Dermis blood vessel endothelial cell (primary cell): ENCODE measurements at places on chromosomes 12 and 14. TPM values are rescaled to one million over a fixed set of nuclear protein-coding genes. Genes with fewer than 3 reads are reported as not detected.

TEAD4 gene
- total RNA-seq: 24.7 and 36.2 TPM in 2 replicates

DERA gene
- total RNA-seq: 62.0 and 69.4 TPM in 2 replicates

PROX2 gene
- not detected in 2 replicates for total RNA-seq

RASSF8 gene
- 84.7 and 98.0 TPM in 2 replicates for total RNA-seq

TTC7B gene
- 37.1 and 63.3 TPM in 2 replicates for total RNA-seq

NOS1 gene
- total RNA-seq: not detected in 2 replicates

OAS2 gene
- 7.5 and 8.4 TPM in 2 replicates for total RNA-seq

OVCH1 gene
- not detected in 2 replicates for total RNA-seq

NAA30 gene
- 31.7 and 34.7 TPM in 2 replicates for total RNA-seq

HOXC12 gene
- not detected in 2 replicates for total RNA-seq

TAS2R10 gene
- 0.17 and 0.37 TPM in 2 replicates for total RNA-seq

MSI1 gene
- not detected in 2 replicates for total RNA-seq

DNA sequence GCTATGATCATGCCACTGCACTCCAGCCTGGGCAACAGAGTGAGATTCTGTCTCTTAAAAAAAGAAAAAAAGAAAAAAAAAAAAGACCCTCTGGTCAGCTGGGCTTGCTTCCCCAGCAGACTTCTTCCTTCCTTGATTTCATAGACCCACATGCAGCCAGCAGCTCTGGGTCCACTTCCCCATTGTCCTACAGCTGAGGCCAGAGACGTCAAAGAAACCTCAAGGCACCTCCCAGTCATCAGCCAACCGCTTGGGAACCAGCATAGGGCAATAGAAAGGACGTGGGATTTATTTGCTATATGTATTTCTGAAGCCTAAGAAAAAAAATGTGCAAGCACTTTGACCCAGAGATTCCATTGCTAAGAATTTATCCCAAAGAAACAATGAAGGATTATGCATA lies 35.4 kb upstream of the SPPL3 start:
- DNase-seq: no peak

DNA sequence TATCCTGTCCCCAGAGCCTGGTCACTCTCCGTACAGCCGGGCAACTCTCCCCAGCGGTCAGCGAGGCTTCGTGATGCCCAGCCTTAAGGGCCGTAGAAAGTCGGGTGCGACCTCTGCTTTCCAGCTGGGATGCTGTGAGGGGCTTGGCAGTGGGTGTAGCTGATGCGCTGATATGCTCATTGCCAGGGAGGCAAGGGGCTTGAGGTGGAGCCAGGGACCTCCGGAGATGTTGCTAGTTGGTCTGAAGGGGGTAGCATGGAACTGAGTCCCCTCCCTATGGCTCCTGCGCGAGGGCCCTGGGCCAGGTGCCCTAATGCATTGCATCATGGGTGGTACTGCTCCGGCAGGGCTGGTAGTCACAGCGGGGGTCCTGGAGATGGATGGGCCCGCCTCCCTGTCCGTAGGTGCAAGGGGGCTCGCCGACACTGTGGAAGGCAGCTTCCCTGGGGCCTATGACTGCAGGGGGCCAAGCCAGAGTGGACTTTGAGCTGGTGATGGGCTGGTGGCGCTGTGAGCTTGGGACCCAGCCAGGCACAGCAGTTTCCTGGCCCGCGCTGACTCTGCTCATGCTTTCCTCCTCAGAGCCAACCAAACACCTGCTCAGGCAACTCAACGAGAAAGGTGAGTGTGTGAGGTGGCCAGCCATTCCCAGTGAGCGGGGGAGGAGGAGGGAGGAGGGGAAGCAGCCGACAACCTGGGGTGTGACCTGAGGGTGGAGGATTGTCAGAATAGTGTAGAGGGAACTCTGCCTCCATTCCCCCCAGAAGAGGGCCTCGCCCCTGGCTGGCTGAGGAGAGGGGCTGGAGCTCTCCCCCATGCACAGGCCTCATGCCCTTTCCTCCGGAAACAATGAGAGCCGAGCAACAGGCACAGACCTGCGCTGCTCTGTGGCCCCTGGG lies 32.3 kb downstream of the PLEKHG3 start:
- DNase-seq: no peak

DNA sequence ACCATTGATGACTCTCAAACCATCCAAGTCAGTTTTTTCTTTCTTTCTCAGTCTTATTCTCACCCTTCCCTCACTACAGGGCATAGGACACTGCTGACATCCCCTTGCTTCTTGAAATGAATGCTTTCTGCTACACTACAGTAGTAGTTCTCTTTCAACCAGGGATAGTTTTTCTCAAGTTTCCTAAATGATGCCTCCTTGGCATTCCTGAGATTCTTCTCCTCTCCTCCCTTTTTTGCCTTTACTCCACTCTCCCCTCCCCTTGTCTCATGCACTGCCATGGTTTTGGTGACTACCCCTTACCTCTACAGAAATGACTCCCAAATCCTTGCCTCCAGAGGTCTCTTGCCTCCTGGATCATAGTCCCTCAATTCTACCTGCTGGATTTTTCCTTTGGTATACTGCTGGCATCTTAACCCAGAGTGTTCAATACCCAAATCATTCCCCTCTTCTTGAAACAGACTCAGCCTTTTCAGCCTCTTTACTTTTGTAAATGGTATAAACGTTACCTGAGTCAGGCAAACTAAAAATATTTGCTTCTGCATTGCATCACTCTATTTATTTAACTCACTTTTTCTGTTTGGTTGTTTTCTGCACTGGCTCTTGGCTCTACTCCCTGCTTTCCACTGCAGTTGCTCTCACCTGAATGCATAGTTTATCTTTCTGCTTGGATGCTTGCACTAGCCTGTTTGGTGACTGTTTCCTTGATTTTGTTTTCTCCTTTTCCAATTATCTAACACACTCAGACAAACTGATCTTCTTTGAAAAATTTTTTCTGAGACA lies 211.6 kb upstream of the IGF1 start:
- DNase-seq: no peak

GRCh38 chr14:66092748-66093147 lies 393.4 kb upstream of the CCDC196 start:
- no peak for DNase-seq

GRCh38 chr14:75861161-75861621 lies 120.6 kb downstream of the TGFB3 start:
- no peak for DNase-seq

- no peak for DNase-seq
Observed at GRCh38 chr14:70338550-70338949, 20.9 kb downstream of the COX16 start.

DNA sequence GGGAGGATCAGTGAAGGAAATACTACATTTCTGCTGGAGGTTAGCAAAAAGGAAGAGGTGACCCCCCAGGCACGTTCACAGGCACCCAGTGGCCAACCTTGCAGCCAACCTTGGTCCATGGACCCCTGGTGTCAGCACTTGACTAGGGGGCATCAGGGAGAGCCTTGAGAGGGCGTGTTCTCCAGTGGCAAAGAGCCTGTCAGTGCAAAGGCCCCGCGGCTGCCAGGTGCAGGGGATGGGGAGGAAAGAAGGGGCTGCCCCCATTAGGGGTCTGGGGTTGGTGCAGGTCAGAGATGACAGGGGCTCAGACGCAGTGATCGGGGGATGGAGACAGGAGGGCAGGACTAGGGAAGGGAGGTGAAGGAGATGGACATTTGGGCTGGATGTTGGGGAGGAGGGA lies 22.7 kb upstream of the ULK1 start:
- no peak for DNase-seq

DNA sequence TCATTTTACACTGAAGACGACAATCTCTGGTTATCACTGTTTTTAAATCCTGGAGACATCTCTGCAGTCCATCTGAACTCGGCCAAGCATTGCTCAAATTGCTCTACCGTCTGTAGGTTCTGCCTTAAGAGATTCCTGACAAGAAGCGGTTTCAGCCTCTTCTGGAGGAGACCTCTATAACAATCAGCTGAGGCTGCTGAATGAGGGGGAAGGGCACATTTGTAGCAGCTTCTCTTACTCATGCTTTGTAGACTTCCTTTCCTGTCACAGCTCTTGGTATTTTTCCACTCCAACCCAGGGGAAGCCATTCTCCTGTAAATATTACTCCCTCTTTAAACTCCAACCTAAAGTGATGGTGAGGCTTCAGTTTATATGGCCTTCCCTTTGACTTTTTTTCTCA lies 3.0 kb downstream of the ARG2 start:
- peak; percentile 93 for DNase-seq

- no peak for DNase-seq
Observed at GRCh38 chr12:2039034-2039433, 13.8 kb upstream of the CACNA1C start.

GRCh38 chr14:68762953-68763764 lies 29.7 kb downstream of the ZFP36L1 start:
- DNase-seq: peak; percentile 53

- no peak for DNase-seq
Observed at GRCh38 chr12:131232036-131232435, 278.3 kb downstream of the ADGRD1 start.

GRCh38 chr12:27870939-27871338 lies 90.9 kb upstream of the MANSC4 start:
- DNase-seq: no peak

GRCh38 chr14:20799892-20800544 lies 2.6 kb downstream of the RNASE1 start:
- peak; percentile 82 for DNase-seq

DNA sequence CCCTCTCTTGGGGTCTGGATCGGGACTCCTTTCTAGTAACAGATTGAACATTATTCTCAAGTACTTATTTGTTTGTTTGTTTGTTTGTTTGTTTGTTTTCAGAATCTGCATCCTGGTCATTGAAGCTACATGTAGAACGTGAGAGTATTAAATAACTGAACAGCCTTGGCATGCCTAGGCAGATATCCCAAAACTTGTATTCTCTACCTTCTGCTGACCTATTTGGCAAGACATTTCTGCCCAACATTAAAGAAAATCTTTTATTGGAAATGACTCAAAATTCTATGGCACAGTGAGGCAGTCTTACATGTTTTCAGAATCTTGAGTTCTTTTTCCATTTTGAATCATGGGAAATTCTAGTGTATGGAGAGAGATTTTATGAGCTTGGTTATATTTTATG lies 165.1 kb upstream of the CNOT2 start:
- no peak for DNase-seq

DNA sequence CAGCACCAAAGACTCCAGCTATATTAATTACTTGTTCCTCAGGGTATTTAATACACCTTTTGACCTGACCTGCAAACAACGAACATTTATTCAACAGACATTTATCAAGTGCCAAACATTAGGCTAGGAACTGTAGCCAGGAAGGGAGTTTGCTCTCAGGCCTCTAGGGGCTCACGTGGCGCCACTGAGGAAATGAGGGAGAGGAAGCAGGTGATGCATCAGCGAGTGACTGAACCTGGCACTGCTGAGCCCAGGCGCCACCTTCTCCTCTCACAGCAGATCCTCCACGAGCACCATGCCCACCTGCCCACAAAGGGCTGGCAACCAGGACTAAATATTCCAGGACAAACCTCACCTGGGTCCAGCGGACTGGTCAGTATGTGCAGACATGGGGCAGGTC lies 50.2 kb downstream of the SETD3 start:
- peak; percentile 86 for DNase-seq

GRCh38 chr12:132148368-132149045 lies 4.2 kb downstream of the NOC4L start:
- no peak for DNase-seq

DNA sequence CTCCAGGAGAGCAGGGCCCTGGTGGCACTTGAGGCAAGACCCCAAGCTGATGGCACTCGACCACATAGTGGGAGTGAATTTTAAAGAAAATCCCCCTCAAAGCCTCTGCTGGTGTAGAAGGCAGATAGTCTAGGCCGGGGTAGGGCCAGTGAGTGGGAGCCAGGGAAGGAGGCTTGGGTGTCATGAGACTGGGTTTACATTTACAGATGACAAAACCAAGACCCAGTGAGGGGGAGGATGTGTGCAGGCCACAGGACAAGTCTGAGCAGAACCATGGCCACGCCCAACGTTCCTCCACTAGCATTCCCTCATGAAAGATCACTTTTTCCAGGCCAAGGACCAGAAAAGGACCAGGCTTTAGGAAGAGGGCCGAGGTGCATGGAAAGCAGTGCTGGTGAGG lies 42.0 kb downstream of the EVL start:
- no peak for DNase-seq

DNA sequence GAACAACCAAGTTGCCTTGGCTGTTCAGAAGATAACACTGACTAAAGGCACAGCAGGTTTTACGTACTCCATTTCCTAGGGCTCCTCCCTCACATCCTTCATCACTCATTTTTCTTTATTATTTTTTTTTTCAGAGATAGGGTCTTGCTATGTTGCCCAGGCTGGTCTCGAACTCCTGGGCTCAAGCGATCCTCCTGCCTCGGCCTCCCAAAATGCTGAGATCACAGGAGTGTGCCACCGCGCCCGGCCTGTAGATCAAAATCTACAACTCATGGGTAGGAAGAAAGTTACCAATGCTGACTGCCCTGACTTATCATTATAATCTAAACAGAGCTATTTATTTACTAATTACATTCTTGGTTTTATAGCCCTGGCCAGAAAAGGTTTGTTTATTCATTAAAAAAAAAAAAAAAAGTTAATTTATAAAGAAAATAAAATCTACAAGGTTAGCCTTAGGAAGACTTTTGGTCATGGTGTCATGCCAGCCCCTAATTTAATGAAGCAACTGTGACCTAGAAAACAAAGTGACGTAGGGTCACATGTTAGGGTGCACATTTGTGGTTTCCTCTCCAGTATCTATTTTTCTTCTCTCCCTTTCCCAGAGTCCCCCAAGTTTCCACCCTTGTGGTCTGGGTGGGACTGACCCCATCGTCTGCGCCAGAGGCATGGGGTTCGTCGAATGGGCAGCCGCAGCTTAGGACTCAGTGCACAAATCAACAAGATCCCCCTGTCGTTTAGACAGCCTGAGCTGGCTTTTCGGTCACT lies 19.0 kb upstream of the FOXN3 start:
- no peak for DNase-seq

- DNase-seq: peak; percentile 45
Observed at GRCh38 chr14:99481745-99482099, 513 bp downstream of the CCNK start.

- peak; percentile 60 for DNase-seq
Observed at GRCh38 chr12:64318605-64319004, 72.0 kb downstream of the C12orf56 start.
